ENCODE measurements at places on chromosomes 12 and 14.
A peak's percentile ranks its signal among the peaks of the same experiment; 100 is the strongest.

- no peak for DNase-seq
These were observed 70.5 kb upstream of the FLRT2 start for GRCh38 chr14:85459361-85460000.

DNA sequence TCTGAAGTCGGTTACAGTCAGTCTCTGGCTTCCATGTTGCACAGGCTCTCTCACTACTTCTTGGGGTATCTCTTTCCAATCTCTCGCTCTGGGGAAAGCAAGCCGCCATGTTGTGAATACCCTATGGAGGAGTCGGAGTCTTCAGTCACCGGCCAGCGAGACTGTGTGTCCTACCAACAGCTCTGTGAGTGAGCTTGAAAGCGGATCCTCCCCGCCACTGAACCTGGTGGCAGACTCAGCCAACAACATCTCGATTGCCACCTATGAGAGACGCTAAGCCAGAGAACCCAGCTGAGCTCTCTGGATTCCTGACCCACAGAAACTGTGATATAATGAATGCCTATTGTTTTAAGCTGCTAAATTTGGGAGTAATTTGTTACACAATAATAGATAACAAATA is 51.5 kb downstream of the SLC15A4 start:
- no peak for DNase-seq

- DNase-seq = no peak
These were observed 118.0 kb downstream of the SINHCAF start for GRCh38 chr12:31207799-31208465.

DNA sequence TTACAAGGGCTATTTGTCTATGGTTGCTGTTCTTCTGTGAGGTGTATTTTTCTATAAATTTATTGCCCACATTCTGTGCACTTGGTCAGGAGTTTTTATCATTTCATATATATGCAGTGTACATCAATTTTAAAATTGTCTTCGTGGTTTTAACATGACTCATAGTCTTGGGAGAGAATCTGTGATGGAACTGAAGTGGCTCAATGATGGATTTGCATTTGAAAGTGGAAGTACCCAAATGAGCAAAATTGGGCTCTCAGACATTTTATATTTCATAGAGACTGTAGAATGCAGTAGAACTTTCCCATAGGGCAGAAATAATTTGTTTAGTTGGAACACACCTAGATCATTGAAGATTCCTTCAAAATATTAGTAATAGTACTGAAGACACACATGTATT is 1.9 kb upstream of the SCFD1 start:
- DNase-seq = peak; percentile 9

DNA sequence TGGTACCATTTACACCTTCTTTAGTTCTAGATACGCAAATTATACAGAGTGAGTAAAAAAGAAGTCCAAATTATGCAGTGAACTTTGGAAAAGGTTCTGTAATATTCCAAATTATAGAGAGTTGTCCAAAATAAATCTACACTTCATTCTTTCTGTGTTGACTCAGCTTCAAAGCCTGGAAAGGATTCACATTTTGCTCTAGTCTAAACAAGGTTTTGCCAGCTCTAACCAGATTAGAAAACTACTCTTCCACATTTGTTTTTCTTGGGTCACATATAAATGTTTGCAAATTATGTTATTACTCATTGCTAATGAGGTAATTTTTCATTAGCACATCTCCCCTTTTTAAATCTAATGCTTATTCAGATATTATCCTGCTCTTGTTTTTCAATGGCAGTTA is 1562.4 kb upstream of the SEL1L start:
- DNase-seq = peak; percentile 49

All from astrocyte of the cerebellum (primary cell).